NCI-H2081 (cell line): ENCODE measurements at places on chromosomes 3 and 15.

DNA sequence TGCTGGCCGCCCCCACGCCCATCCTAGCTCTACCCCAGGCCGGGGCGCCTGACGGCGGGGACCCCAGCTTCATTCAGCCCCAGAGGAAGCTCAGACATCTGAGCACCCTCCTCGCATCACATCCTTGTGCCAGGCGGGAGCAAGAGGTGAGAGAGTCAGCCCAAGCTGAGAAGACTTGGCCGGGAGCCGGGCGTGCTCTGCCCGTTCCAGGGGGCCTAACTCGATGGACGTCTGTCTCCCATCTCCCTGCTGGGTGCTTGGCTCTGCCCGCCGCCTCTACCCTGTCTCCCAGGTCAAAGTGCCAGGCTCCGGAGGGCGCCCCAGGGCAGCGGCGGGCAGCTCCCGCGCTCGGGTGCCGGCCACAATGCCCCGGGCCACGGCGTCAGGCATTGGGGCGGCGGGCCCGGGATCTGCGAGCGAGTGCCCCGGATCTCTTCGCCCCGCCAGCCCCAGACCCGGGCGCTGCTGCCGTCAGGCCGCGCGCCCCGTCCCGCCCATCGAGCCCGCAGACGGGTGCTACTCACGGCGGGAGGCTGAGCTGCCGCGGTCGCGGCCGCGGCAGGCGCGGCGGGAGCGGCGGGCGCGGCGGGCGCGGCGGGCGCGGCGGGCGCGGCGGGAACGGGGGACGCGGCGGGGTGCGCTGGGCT lies 388 bp downstream of the DAPK2 start:
- no peak for DNase-seq

- no peak for DNase-seq
Observed at GRCh38 chr3:98012979-98013378, 22.1 kb downstream of the GABRR3 start.

GRCh38 chr3:11612515-11613188 lies 31.1 kb downstream of the VGLL4 start:
- no peak for DNase-seq

- no peak for DNase-seq
Observed at GRCh38 chr15:58546635-58547627, 115.1 kb downstream of the LIPC start.

DNA sequence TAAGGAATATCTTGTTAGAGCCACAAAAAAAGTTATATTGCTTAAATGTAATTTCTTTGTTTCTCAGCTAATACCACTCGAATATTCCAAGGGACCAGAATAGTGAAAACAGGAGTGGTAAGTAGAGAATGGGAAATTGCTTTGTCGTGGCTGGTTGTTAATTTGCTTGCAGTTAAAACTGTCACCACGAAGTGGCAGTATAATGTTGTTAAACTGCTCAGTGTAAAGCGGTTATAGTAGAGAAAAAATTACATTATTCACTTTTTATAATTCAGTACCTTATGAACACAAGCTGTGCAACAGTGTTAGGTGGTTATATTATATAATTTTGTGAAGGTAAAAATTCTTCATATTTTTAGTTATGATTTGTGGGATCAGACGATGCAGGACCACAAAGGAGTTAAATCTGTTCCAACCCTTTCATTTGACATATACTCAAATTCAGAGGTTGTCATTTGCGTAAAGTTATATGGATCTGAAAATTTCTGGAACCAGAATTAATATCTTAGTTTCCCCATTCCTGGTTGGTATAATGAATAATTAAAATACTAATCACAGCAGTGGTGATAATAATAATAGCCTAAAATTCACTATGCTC lies 171.8 kb downstream of the FEZF2 start:
- DNase-seq: peak; percentile 54

- DNase-seq: no peak
Observed at GRCh38 chr3:57133157-57133556, 32.0 kb downstream of the IL17RD start.

- no peak for DNase-seq
Observed at GRCh38 chr3:171159024-171159821, 132.7 kb upstream of the SLC2A2 start.

DNA sequence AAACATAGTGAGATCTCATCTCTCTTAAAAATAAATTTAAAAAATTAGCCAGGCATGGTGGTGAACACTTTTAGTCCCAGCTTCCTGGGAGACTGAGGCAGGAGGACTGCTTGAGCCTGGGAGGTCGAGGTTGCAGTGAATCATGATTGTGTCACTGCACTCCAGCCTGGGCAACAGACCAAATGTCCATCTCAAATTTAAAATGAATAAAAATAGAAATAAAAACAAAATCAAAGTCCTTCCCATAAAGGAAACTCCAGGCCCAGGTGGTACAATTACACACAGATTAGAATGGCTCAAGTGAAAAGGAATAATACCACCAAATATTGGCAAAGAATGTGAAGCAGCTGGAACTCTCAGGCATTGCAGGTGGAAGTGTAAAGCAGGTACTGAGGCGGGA lies 19.3 kb upstream of the ATP10A start:
- no peak for DNase-seq

- no peak for DNase-seq
Observed at GRCh38 chr3:177093966-177094365, 103.3 kb downstream of the TBL1XR1 start.

DNA sequence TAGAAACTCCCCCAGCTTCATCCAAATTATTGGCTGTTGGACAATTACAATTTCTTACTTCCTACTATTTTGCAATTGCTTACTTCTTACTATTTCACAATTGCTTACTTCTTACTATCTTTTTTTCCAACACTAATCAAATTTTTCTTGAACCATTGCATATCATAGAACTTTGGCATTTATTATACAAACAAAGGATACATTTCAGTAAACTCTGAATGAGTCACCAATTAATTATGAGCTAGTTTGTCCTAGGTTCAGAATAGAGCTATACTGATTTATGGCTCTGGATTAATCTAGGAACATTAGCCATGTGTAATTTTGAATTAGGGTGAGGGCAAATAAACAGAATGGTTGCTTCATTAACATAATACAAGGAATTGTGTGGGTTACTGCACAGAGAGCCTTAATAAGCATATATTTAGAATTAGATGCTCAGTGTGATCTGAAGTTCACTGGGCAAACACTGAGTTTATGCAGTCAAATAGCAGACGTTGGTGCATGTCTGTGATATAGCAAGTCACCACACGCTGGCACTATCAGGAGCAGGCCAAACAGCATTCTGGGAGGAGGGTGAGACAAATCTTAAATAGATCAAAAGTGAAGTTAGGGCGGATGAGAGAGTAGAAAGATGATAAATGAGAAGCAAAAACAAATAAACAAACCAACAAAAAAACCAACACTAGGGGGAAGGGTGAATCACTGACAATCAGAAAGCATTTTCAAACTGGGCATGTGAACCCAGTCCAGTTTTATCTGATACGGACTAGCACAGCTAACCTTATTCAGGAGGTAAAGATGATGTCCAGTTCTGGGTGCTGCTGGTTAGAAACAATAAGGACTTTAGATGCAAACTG lies 21.5 kb downstream of the GABRR3 start:
- DNase-seq: no peak

DNA sequence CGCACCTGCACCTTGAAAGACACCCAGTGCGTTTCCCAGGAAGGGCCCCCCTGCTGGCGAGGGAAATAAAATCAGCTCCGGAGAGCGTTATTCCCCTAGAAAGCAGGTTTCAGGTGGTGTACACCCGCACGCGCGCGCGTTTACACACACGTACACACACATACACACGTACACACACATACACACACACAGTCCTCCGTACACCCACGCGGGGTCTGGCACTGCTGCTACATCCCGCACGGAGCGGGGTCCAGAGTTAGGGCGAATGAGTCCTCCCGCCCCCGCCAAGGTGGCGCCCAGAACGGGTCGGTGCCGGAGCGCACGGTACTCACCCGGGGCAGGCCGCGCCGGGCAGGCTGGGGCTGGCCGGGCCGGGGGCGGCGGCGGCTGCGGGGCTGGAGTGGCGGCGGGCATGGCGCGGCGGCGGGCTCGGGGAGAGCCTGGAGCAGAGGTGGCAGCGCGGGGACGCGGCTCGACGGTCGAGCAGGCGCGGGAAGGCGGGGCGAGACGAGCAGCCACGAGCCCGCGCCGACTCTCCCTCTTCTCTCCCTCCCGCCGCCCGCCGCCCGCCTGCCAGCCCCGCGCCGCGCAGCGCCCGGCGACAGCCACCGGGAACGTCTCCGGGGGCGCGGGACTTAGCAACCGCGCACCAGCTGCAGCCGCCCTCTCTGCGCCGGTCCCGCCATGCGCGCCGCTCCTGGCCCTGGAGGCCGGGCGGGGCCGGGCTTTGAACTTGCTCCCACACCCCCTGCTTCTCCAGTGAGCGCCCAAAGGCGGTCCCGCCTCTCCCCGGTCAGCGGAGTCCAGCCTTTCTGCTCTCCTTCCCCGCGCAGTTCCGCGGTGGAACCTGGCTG lies at the start of gene DCLK3:
DCLK3 (minus strand) TSS at position 704 of the 854 bp plus-strand sequence; CDS start at position 414, 290 bp downstream.
- DNase-seq: peak; percentile 17

- DNase-seq: no peak
Observed at GRCh38 chr3:159816512-159816911, 172.1 kb upstream of the IL12A start.

GRCh38 chr3:45760878-45761711 lies 35.2 kb downstream of the SLC6A20 start:
- peak; percentile 63 for DNase-seq

GRCh38 chr15:60414016-60414682 lies 16.4 kb upstream of the ANXA2 start:
- no peak for DNase-seq

DNA sequence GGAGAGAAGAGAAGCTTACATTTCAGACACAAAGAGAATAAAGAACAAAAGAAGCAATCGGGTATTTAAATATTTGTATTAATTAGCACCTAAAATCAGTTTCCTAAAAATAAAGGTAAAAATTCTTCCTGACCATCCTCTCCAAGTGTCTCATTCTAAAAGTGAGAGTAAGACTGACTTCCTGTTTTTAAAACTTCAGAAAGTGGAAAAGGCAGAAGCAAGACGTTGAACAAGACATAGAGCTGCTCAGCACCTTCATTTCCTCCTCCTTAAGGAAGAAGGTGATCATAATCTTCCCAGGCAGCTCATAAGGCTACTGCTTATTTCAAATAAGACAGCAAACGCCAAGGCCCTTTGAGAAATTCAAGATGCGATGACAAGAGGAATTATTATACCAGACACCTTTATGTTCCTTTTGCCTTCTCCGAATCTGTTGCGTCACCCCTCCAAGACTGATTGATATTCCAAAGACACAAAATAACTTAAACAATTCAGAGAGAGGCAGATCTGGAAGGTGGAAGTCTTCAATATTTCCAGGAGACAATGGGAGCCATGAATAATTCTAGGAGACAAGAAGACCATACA lies 238.8 kb upstream of the TLE3 start:
- DNase-seq: no peak

DNA sequence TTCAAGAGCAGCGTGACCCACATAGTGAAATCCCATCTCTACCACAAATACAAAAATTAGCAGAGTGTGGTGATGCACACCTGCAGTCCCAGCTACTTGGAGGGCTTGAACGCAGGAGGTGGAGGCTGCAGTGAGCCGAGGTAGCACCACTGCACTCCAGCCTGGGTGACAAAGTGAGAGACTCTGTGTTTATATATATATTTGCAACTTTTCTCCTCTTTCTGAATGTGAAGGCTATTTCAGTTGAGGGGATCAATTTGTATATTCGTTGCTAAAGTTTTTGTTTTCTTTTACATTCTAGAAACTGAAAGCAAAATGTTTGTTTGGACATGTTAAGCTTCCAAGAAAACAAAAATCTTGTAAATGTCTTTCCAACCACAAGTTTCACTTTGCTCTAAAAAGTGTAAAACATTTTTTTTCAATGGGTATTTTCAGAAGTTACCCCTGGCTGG lies 29.8 kb upstream of the FAM98B start:
- no peak for DNase-seq

DNA sequence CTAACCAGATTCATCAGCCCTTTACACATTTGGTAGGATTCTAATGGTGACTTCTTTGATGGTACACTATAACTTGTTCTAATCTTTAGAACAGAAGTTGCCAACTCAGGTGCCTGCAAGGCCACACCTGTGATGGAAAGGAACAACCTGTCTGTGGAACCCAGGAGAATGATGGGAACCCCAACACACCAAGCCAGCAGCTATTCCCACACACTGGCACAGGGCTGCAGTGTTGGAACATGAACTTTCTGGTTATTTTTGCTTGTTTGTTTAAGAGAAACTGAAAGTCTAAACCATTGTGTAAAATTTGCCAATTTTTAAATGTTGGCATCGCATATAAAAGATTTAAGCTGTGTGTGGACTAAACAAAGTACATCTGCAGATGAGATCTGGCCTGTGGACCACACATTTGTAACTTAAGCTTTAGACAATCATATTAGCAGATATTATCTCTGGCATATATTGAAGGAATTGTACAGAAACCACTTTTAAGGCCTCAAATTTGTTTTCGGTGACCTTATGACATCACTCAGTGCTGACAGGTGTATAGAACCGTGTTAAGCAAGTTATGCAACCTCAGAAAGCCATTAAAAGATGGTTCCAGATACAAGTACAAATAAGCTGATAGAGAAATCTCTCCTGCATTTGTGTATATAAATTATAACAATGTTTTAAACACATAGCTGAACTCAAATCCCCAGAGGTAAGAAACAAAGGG lies 242.9 kb downstream of the SLC9A9 start:
- no peak for DNase-seq

- no peak for DNase-seq
Observed at GRCh38 chr3:31802981-31803740, 177.9 kb downstream of the OSBPL10 start.

DNA sequence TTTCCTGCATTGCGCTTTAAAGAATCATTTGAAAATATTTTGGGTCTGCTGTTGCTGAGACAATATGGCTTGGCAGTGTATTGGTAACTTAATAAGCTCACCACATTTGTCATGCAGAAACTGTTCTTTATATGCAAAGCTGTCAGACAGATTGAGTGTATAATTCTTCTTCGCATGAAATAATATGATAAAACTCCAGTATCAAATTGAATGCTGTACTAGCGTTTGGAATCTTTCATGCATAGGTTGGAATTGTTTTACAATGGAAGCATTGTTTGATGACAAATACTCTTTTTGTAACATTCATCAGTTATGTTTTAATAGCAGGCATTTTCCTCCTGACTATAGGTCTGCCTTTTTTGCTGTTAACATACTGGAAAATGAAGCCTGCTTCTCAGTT lies 53.8 kb downstream of the RBMS3 start:
- no peak for DNase-seq

GRCh38 chr3:109631897-109632296 lies 294.6 kb upstream of the DPPA4 start:
- DNase-seq: no peak

- DNase-seq: no peak
Observed at GRCh38 chr3:124854009-124854408, 33.2 kb downstream of the ITGB5 start.

- no peak for DNase-seq
Observed at GRCh38 chr15:42691770-42692169, 45.2 kb downstream of the CDAN1 start.

GRCh38 chr3:1469248-1469647 lies 376.4 kb downstream of the CNTN6 start:
- no peak for DNase-seq
